ENCODE measurements at places on chromosomes 3 and 15. TPM values are rescaled to one million over a fixed set of nuclear protein-coding genes. Genes with fewer than 3 reads are reported as not detected.

- peaks cover 63% of the 10 kb centered on the region for H3K4me1 ChIP-seq
- H3K36me3 ChIP-seq = no peaks in the 10 kb centered on the region
- no peaks in the 10 kb centered on the region for H3K27me3 ChIP-seq
- H3K4me3 ChIP-seq = no peak overlapping the region
- H3K27ac ChIP-seq = no peak overlapping the region
- DNase-seq = no peak
These were observed 4.2 kb downstream of the PPCDC start for GRCh38 chr15:75027551-75027950.

DNA sequence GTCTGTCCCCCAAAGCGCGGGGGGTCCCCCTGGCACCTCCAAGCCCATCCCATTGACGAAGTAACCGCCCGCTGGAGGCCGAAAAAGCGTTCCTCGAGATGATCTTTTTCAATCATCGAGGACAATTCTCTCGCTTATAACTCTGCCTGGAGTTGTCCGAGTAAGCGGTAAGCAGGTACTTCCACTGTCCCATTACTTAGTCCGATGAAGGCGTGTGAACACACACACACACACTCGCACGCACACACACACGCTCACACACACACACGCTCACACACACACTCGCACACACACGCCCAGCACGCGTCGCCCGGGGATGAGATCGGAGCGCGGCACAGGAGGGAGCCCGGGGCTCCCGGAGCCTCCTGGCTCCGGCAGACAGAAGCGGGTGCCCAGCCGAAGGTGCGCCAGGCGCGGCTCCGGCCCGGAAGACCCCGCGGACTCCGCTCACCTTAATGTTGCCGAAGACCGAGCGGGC lies 430 bp downstream of the SLCO2A1 start:
- no peak overlapping the region for H3K27ac ChIP-seq
- H3K4me1 ChIP-seq = no peaks in the 10 kb centered on the region
- peaks cover 23% of the 10 kb centered on the region for H3K27me3 ChIP-seq
- DNase-seq = no peak
- no peaks in the 10 kb centered on the region for H3K36me3 ChIP-seq
- peak overlapping the region; percentile 41 for H3K4me3 ChIP-seq

GRCh38 chr15:67174864-67175573 lies 79.4 kb downstream of the AAGAB start:
- no peak overlapping the region for H3K4me3 ChIP-seq
- no peaks in the 10 kb centered on the region for H3K27me3 ChIP-seq
- no peaks in the 10 kb centered on the region for H3K4me1 ChIP-seq

DNA sequence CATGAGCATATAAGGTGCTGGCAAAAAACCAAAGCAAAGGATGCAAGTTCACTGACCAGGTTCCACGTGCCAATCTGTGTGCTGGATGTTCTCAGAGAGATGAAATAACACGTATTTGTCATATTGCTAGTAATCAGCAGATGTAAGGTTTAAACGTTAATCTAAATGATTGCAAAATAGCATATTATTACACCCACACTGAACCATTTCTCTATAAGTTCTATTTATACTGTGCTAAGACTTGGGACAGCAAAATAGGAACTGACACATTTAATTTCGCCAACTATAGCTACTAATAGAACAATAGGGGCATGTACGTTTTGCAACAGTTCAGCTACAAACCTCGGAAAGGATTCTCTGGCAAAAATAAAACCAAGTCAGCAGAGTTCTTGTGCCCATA lies 350.3 kb upstream of the ZNF385D start:
- DNase-seq = no peak
- H3K27ac ChIP-seq = no peak overlapping the region
- H3K4me3 ChIP-seq = no peak overlapping the region
- no peaks in the 10 kb centered on the region for H3K36me3 ChIP-seq

GRCh38 chr3:193483988-193484539 lies 70.6 kb downstream of the ATP13A4 start:
- H3K4me1 ChIP-seq = no peaks in the 10 kb centered on the region
- H3K36me3 ChIP-seq = no peaks in the 10 kb centered on the region
- H3K27me3 ChIP-seq = no peaks in the 10 kb centered on the region
- H3K4me3 ChIP-seq = no peak overlapping the region

- no peak for DNase-seq
- H3K27ac ChIP-seq = no peak overlapping the region
- peaks cover 25% of the 10 kb centered on the region for H3K4me1 ChIP-seq
These were observed 76.7 kb downstream of the MITF start for GRCh38 chr3:69815970-69816369.

DNA sequence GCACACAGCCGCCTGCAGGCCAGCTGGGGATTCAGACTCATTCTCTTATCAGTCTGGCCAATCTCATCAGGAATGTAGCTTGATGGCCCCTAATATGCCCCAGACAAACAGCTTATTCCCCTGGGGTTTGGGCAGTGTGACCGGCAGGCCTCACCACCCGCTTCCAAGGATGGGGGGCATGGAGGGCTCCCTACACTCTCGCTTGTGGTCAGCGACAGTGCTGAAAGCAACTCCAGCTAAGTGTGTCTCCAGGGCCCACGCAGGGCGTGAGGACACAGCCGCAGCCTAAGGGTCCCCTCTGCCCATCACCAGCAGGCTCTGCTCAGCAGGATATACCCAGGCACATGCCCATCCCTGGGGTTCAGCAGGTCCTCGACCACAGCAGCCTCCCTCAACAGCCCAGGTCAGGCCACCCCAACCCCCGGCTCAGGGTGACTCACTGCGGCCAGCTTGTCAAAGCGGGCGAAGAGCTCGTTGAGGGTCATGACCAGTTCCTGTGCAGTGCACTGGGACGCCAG lies 116.7 kb downstream of the ADCY5 start:
- peaks cover 5% of the 10 kb centered on the region for H3K27me3 ChIP-seq
- no peak overlapping the region for H3K4me3 ChIP-seq
- H3K27ac ChIP-seq = no peak overlapping the region
- no peak for DNase-seq
- peaks cover 22% of the 10 kb centered on the region for H3K4me1 ChIP-seq
- H3K36me3 ChIP-seq = no peaks in the 10 kb centered on the region

- H3K27ac ChIP-seq = no peak overlapping the region
- no peak for DNase-seq
- no peak overlapping the region for H3K4me3 ChIP-seq
These were observed 369.1 kb upstream of the FRG2C start for GRCh38 chr3:75295013-75295412.

GRCh38 chr3:144235489-144235888 lies 263.9 kb downstream of the DIPK2A start:
- H3K27ac ChIP-seq = no peak overlapping the region
- H3K4me3 ChIP-seq = no peak overlapping the region
- H3K27me3 ChIP-seq = no peaks in the 10 kb centered on the region
- H3K4me1 ChIP-seq = no peaks in the 10 kb centered on the region
- H3K36me3 ChIP-seq = no peaks in the 10 kb centered on the region
- no peak for DNase-seq

GRCh38 chr3:30890907-30891306 lies 3.6 kb downstream of the GADL1 start:
- H3K36me3 ChIP-seq = no peaks in the 10 kb centered on the region
- H3K27me3 ChIP-seq = peaks cover 32% of the 10 kb centered on the region
- no peak overlapping the region for H3K27ac ChIP-seq

DNA sequence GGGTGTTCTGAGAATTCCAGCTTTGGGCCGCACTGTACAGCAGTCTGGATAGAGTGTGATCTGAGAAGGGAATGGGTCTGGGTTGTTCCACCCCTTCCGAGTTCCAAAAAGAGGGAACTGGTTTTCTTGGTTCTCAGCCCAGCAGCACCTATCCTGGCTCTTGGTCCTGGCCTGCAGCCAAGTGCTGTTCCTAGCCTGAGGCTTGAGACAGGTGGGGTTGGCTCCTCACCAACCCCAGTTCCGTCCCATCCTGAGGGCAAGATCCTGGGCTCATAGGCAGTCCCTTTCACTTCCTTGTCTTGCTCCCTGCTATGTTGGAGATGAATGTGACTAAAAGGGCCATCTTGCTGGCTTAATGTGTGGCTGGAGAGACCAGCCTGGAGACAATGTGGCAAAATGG lies 15.2 kb downstream of the IVD start:
- DNase-seq = no peak
- peaks cover 21% of the 10 kb centered on the region for H3K4me1 ChIP-seq
- no peaks in the 10 kb centered on the region for H3K36me3 ChIP-seq

DNA sequence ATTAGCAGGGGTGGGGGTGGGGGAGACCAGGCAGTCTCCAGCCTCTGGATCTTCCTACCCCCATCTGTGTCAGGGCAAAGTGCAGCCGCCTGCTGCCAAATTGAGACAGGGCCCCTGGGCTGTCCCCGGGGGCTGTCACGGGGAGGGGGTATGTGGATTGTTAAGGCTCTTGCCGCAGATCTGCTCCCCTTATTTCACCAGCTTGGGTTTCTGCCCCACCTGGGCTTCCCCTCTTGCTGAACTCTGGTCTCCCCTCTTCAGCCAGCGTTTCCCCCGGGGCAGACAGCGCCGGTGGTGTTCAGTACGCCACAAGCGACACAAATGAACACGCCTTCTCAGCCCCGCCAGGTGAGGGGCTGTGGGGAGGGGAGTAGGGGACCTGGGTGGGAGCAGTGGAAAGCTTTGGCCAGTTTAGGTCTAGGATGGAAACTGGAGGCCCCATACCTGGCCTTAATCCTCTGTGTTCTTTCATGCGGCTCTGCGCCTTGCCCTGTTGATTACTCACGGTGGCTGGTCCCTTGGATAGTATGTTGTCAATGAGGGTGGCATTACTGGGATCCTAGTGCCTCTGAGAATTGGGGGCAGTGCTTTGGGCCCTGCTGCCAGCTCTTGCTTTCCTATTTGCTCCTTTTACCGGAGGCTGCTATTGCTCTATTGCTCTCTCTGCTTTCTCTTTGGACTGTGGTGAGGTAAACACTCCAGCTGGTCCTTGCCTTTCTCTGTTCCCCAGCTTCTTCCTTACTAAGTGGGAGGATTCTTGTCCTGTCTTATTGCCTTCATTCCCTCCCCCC lies 1.7 kb downstream of the EIF4G1 start:
- H3K36me3 ChIP-seq = peaks cover 2% of the 10 kb centered on the region
- peak overlapping the region; percentile 89 for H3K4me3 ChIP-seq

- no peaks in the 10 kb centered on the region for H3K4me1 ChIP-seq
- H3K27me3 ChIP-seq = no peaks in the 10 kb centered on the region
- H3K36me3 ChIP-seq = peaks cover 9% of the 10 kb centered on the region
- no peak overlapping the region for H3K4me3 ChIP-seq
- H3K27ac ChIP-seq = no peak overlapping the region
These were observed 48.2 kb downstream of the ATR start for GRCh38 chr3:142530296-142530695.

DNA sequence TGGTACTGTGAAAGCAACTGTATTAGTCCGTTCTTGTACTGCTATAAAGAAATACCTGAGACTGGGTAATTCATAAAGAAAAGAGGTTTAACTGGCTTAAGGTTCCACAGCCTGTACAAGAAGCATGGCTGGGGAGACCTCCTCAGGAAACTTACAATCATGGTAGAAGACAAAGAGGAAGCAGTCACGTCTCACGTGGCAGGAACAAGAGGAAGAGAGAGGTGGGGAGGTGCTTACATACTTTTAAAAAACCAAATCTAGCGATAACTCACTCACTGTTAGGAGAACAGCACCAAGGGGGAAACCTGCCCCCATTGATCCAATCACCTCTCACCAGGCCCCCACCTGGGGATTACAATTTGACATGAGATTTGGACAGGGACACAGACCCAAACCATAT lies 48.9 kb downstream of the IQGAP1 start:
- H3K4me1 ChIP-seq = no peaks in the 10 kb centered on the region
- no peaks in the 10 kb centered on the region for H3K27me3 ChIP-seq
- H3K4me3 ChIP-seq = no peak overlapping the region
- DNase-seq = no peak

- no peak for DNase-seq
- no peaks in the 10 kb centered on the region for H3K36me3 ChIP-seq
- H3K4me3 ChIP-seq = no peak overlapping the region
- peaks cover 22% of the 10 kb centered on the region for H3K4me1 ChIP-seq
- no peaks in the 10 kb centered on the region for H3K27me3 ChIP-seq
These were observed 310.7 kb downstream of the RORA start for GRCh38 chr15:60918234-60918959.

Gene UQCC5
- total RNA-seq = 23.9 TPM

Gene SLC27A2
- total RNA-seq = not detected

Gene PRR20G
- total RNA-seq = not detected

Gene ADCY5
- 22.7 TPM for total RNA-seq

Gene INTS14
- 30.6 TPM for total RNA-seq

Gene ETFA
- 73.0 TPM for total RNA-seq

Gene LYZL4
- not detected for total RNA-seq

Gene SPSB4
- total RNA-seq = not detected

All from tibial nerve (tissue), 4 donors.